ENCODE measurements at places on chromosomes 4 and X.

DNA sequence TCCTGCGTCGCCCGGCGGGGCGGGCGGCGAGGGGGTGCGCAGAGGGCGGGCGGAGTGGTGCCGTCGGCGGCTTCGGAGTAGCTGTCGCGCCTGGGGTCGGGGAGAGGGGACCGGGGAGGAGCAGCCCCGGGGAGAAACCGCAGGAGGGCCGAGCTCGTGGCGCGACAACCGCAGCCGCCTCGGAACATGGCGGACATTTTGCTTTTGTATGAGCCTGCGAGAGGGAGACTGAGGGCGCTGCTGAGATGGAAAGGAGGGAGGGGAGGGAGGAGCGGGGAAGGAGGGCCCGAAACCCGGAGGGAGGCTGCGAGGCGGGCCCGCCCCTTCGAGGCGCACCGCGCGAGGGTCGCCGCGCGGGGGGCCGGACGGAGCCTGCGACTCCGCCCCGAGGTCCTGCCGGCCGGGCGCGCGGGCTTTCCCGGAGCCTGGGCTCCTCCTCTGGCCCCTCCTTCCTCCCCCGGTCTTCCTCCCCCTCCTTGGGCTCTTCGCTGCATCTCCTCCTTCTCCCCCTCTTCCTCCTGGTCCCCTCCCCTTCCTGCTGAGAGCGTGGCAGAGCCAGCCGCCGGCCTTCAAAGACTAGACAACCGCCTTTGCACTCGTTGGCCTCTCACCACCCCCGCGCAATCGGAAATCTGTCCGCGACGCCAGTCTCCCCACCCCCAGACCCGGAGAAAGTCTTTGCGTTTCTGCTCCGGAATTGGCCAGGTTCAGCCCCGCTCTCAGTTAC lies 1.1 kb downstream of the INTS6L start:
- DNase-seq = peak; percentile 72

DNA sequence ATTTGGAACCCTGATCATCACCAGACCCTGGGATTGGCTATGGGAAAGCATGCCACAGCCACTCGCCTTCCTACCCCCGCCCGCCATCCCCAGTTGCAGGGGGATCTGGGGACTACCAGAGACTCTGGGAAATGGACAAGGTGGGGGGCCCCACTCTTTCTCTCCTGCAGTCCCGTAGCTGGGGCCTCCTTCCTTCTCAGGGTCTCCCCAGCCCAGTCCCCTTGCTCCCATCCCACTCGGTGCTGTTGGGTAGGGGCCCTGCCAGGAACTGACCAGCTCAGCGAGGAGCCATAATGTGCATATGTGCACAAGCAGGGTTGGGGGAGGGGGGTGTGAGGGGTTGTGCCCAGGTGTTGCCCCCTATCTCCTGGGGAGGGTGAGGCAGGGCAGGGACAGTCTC lies 3.4 kb upstream of the USP11 start:
- no peak for DNase-seq

GRCh38 chr4:76219299-76220055 lies 5.9 kb upstream of the SCARB2 start:
- DNase-seq = no peak

DNA sequence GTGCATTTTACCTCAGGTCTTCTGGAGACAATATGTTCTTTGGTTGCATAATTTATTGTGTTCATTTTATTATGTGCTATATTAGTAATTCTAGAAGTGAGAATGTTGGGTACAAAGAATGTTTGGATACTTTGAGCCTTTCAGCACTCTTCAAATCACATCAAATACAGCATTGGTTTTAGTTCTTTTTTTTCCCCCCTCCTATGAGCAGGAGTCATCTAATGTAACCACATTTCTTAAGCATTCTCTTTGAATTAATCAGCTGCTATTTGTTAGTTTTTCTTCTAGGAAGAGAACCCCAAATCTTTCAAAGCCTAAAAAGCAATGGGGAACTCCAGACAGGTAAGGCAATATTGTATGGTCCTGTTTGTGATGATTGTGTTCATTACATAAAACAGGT lies 46.7 kb downstream of the ARL9 start:
- no peak for DNase-seq

DNA sequence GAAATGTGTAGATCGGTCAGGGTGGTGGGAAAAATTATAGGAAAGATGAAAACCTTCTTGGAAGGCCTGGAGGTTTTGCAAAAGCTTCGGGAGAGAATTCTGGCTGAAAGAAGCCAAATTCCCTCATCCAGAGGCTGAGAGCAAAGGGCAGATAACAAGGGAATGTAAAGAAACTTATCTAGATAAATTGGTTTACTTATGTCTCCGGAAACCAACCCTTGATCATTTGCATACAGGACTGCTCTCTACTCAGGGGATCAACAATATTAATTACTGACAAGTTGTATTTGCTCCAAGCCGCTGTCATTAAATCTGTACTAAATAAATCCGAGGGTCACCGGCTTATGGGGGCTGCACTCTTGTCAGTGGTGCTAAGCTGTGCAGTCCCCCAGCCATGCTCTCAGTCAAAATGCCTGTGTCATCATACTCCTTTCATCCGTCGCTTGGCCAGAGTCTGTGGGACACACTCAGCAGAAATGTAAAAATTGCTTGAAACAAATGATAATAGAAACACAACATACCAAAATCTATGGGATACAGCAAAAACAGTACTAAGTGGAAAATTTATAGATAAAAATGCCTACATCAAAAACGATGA lies 715.7 kb downstream of the KCTD8 start:
- DNase-seq = no peak

DNA sequence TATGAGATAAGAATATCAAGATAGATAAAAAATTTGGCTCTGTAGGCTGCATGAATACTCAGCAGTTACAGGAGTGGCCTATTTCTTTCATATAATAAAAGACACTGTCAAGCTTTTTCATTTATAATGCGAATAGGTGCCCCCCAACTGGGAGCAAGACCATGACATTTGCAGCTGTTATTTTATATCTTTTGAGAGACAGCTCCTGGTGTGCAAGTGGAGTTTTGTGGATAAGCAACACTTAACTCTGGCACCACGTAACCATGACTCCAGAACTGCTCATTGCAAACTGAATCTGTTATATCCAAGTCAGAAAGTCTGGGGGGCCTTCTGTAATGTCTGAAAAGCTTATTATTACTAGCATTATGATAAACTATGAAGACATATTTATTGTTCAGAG lies 1372.4 kb downstream of the C4orf33 start:
- DNase-seq = no peak

DNA sequence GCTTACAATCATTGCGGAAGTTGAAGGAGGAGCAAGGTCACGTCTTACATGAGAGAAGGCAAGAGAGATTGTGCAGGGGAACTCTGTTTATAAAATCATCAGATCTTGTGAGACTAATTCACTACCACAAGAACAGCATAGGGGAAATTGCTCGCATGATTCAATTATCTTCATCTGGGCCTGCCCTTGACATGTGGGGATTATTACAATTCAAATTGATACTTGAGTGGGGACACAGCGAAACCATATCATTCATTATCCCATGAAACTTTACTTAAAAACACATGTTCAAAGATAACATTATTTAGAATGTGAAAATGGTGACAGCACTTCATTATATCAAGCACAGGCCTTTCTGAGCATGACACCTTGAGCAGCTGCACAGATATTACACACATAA lies 1087.8 kb downstream of the C4orf33 start:
- DNase-seq = no peak

- peak; percentile 45 for DNase-seq
These were observed 792 bp downstream of the PPID start for GRCh38 chr4:158722291-158722916.

GRCh38 chr4:74546057-74546456 lies 101.1 kb downstream of the AREG start:
- no peak for DNase-seq

- DNase-seq = no peak
These were observed 114.2 kb upstream of the MAP3K15 start for GRCh38 chrX:19629541-19629940.

DNA sequence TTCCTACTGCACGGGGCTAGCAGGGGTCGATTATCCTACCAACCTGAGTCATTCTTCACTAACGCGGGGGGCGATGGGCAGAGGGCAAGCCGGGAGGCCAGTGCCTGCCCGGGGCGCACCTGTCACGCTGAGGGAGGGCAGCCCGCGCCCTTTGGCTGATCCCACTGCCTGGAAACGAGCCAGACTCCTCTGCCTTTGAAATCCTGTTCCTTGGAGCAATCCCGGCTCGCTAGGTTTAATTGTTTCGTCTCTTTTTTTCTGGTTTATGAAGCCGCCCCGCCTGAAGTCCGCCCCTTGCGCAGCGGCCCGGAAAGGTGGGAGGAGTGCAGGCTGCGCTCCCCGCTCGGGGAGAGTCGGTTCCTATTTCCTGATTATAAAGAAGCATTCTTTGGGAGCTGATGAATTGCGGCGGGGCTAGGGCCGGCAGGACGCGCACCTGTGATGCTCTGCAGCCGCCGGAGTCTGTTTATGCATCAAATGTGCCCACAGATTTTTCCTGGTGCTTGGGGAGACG lies 484.2 kb downstream of the BCOR start:
- DNase-seq = peak; percentile 60

GRCh38 chr4:105350859-105351490 lies 122.9 kb downstream of the PPA2 start:
- DNase-seq = no peak

DNA sequence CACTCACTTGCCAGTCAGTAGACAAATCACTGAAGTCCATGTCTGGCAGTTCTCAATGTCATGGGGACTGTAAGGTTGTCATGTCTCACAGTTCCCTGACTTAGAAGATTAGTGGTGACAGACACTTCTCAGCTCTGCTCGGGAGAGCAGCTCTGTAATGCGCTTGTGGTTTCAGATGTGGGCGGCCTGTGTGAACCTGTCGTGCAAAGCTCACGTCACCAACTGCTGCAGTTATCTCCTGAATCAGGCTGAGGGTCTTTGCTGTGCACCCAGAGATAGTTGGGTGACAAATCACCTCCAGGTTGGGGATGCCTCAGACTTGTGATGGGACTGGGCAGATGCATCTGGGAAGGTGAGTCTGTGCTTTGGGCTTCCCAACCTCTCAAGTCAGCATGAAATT lies at the start of gene IL9R:
Gene IL9R (plus strand): TSS at position 261 of the 400 bp plus-strand sequence. CDS start 64 bp downstream, at position 325.
- no peak for DNase-seq

DNA sequence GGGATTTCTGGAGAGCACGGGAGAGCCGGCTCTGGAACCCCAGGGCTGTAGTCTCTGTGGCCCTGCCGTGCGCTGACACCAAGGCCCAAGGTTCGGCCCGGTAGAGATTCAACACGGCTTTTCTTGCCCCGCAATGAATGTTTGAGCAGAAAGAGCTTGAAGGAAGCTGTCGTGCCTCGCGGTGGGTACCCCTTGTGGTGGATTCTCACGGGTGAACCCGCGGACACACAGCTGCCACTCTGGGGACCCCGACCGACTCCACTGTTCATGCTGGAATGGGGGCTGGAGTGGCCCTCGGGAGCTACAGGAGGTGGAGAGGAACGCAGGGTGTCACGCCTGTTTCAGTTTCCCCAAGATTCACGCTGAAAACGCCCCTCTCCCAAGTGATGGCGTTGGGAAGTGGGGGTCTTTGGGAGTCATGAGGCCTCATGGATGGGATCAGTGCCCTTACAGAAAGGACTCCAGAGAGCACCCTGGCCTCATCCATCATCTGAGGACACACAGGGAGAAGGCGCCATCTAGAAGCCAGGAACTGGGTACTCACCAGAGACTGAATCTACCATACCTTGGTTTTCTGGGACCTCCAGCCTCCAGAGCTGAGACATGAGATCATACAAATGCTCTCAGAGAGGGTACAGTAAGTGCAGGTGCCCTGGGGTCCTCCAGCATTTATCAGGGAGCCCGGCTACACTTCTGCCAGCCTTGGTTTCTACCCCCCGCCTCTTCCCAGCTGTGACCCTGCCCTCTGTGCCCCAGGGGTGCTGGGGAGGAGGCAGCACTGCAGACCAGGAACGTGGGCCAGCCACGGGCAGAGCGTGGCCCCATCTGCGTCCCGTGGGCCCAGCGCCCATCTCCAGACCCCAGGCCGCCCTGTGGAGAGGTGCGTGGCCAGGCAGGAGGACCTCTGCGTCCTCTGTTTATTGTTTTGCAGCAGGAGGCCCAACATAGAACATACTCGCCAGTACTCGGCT lies 6.4 kb downstream of the SLC25A6 start:
- DNase-seq = no peak

GRCh38 chr4:5003372-5003857 lies 15.8 kb downstream of the CYTL1 start:
- no peak for DNase-seq

GRCh38 chr4:162170509-162170908 lies 6.7 kb upstream of the FSTL5 start:
- DNase-seq = no peak

DNA sequence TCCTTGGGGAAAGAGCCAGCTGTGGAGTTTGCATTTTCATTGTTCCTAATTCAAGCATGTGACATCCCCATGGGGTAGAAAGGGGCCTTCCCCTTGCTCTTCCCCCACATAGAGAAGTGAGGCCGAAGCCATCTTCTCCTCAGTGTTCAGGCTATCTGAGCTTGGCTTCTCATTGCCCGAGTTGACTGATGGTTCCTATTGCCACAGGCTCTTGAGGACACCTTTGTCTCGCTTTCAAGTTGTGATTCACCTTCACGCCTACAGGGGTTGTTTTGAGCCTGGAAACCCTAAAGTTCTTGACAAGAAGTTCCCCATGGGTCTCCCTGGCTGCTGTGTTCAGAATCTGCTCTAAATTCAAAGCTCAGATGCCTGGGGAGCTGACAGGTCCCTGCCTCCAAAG lies 25.0 kb downstream of the CCNQ start:
- DNase-seq = no peak

DNA sequence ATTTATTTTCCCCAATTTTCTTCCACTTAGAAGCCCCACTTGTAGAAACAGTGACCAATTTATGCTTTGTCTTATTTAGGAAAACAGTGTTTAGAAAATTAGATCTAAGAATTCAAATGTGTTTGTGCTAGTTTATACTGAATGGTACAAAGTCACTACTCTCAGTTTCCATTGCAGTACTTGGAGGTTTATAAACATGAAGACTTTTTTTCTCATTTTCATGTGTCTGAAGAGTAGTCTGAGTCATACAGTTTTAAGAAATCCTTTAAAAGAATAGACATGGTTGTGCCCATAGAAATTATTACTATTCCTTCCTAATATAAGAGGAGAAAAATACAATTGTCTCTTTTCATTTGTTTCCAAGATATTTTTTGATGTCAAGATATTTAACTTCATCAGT lies 458.7 kb downstream of the NAF1 start:
- DNase-seq = no peak

DNA sequence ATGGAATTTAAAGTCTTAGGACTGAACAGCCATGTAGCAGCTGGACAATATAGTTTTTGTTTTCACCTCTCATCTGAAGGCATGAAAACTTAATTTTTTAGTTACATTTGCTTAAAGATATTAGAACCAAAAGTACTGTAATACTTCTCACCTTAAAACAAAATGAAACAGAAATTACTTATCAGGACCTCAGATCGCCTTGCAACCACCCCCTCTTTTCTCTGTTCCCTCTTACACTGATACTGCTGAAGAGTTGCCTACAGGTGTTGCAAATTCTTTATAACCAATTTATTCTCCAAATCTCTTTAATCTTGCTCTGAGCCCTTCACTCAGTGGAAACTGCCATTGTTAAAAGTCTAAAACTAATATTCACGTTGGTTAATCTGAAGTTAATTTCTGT lies 145.0 kb downstream of the SPCS3 start:
- no peak for DNase-seq

DNA sequence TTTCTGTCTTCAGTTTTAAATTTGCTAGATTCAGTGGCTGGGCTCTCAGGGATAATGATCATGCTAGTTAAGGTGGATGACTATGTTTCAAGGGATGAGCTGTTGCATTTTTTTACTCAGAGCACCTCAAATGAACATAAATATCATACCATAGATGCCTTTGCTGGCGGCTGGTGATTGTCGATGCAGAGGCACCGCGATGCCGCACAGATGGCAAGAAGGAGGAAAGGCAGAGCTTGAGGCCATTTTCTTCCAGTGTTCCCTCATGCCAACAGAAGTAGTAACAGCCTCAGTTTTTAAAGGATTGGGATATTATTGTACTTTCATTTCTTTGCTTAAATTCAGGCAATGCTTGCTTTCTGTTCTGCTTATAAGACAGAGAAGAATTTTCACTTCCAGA lies 654.7 kb upstream of the IGFBP7 start:
- DNase-seq = no peak
